ENCODE measurements at places on chromosomes 12 and 14. TPM values are rescaled to one million over a fixed set of nuclear protein-coding genes. Genes with fewer than 3 reads are reported as not detected.

CYP27B1 gene
- total RNA-seq = 1.2 TPM

ANKRD13A gene
- total RNA-seq = 13.1 TPM

SLC6A12 gene
- 0.28 TPM for total RNA-seq

TAS2R30 gene
- total RNA-seq = 14.9 TPM

AKAP3 gene
- total RNA-seq = 1.3 TPM

MUCL1 gene
- total RNA-seq = not detected

TMEM229B gene
- total RNA-seq = 4.7 TPM

AACS gene
- 19.3 TPM for total RNA-seq

HHIPL1 gene
- 4.6 TPM for total RNA-seq

TAS2R19 gene
- 3.5 TPM for total RNA-seq

- DNase-seq = no peak
Measured at GRCh38 chr12:18640321-18640955, 97.4 kb downstream of the PLCZ1 start.

- DNase-seq = no peak
Measured at GRCh38 chr14:61406198-61406597, 84.8 kb downstream of the PRKCH start.

GRCh38 chr14:89332031-89332430, 85.0 kb downstream of the FOXN3 start:
- no peak for DNase-seq

DNA sequence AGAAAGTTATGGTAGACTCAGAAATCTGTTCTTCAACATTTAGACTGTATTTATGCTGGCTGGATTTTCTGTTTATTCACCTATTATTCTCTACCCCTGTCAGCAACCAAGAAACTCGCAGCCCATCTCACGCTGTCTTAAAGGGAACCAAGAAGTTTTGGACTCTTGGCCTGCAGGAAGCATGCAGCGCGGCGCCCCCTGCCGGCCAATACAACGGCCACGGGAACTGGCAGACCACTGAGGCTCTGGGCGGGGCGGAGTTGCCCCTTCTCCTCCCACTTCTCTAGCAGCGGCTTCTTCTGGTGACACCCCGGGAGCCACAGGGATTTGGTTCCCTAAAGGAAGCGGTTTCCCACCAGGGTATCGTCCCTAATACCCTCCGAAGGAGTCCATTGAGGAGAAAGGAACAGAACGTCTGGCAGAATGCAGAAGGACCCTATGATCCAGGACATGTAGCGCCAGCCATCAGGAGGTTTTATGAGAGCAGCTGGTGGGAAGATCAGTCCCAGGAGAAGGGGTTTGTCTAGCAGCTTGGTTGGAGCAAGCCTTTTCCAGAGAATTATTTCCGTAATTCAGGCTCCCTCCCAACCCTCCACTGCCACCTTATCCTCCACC, 21.0 kb upstream of the RNASE2 start:
- DNase-seq = no peak

DNA sequence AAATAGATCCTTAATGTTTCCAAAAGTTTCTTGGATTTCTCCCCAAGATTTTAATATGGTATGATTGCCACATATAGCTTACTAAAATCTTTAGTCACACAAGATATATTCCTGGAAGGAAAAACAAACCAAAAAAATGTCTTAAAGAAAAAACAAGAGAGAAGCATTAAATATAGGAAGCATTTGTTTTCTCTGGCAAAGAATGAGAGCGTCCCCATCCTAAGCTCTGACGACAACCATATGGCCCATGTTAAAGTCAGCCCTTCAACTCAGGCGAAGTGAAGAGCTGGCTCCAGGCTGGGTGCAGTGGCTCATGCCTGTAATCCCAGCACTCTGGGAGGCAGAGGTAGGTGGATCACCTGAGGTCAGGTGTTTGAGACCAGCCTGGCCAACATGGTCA, 35.6 kb downstream of the GCH1 start:
- no peak for DNase-seq

DNA sequence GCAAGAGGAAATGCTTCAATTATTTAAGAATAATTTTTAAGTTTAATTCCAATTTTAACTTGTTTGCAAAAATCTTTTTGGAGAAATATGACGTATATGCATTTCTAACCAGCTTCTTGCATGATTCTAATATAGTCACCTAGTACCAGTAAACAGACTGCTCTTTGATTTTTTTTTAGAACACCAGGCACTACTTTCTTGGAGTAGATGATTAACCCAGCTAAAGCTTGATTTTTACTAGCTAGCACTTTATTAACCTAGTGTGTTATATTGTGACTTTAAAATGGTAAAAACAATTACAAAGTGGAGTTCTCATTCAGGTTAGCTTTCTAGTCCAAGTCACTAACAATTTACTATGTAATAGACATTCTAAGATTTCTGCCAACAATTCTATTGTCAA, 32.6 kb upstream of the FGD4 start:
- DNase-seq = no peak

GRCh38 chr14:18688346-18688745, 87.4 kb downstream of the OR11H12 start:
- no peak for DNase-seq

DNA sequence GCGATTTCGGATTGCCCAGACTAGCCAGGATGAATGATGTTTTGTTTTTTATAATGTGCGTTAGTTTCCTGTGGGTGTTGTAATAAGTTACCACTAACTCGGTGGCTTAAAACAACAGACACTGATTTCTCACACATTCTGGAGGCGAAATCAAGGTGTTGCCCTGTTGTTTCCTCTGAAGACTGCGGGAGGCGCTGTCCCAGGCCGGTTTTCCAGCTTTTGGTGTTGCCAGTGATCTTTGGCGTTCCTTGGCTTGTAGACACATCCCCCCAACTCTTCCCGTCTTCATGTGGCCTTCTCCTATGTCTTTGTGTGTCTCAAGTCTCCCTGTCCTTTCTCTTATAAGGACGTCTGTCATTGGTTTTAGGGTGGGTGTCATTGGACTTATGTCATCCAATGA, 267.7 kb downstream of the AACS start:
- DNase-seq = no peak

- no peak for DNase-seq
Measured at GRCh38 chr12:58025431-58025830, 84.1 kb downstream of the ATP23 start.

DNA sequence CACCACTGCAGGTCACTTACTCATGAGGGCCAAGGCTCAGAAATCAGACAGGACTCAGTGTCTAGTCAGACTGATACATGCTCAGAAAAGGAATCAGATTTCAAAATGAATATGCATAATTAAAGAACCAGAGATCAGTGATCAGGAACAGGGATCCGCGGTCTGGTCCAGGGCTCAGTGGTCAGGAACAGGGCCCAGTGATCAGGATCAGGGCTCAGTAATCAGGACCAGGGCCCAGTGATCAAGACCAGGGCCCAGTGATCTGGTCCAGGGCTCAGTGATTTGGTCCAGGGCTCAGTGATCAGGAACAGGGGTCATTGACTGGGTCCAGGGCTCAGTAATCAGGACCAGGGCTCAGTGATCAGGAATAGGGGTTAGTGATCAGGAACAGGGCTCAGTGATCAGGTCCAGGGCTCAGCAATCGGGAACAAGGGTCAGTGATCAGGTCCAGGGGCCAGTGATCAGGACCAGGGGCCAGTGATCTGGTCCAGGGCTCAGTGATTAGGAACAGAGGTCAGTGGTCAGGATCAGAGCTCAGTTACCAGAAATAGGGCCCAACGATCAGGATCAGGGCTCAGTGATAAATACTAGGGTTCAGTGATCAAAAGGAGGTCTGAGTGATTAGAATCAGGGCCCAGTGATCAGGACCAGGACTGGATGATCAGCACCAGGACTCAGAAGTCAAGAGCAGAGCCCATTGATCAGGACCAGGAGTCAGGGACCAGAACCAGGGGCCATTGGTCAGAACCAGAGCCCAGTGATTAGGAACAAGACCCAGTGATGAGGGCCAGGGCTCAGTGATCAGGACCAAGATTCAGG, 175.3 kb downstream of the TMEM121 start:
- no peak for DNase-seq

DNA sequence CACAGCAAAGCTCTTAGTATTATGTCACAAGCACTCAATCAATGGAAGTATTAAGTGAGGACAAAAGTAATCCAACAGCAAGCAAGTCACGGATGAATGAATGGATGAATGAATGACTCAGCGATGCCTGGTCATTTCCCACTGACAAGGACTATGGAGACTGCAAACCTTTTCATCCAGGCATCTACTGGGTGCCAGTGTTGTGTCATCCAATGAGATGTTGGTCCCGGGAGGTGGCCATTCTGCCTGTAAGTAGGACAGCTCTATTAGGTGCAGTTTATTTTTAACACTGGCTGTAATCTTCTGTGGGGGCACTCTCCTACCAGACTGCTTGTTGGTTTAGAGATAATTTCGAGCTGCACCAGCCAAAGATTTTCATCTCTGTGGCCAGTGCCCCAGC, 39.4 kb downstream of the STAB2 start:
- peak; percentile 26 for DNase-seq

GRCh38 chr14:52885230-52885629, 65.6 kb downstream of the FERMT2 start:
- DNase-seq = no peak

DNA sequence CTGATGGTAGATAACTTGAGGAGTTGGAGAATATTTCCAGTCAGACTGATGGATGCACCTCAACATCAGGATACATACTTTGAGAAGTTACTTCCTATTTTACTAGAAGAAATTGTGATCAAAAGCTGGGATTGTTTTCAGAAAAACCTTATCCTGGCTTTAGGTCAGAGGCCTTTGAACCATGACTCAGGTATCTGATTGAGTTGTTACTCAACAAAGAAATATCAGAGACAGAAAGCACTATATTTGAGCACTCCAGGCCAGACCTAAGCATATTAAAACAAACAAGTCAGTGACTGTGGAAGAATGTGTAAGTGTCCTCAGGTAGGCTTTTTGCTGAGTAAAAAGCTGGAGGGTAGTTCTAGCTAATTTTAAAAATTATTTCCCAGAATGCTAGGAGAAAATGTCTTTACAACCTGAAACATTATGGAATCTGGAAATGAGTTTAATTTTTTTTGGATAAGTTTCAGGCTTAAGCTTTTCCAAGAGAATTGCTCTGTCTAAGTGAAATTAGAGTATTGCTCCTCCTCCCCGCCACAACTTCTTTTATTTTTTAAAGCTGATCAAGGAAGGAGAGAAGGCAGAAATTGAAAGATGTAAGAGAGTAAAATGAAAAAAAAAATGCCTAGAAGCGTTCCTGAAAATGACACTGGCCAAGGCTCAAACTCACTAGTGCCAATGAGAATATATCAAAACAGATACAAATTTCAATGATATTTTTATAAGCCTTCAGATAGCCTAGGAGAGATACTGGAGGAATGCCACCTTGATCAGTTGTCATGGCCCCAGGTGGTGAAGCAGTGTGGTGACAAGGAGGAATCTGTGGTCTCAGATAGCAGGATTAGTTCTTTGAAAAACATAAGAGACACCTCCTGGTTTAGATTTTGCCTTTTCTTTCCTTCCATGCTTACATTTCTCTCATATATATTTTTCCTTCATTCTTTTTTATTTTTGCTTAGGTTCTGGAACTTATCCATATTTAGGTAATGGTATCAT, 790.3 kb downstream of the TMTC2 start:
- DNase-seq = no peak

GRCh38 chr12:46908936-46909635, 83.3 kb upstream of the SLC38A4 start:
- no peak for DNase-seq

DNA sequence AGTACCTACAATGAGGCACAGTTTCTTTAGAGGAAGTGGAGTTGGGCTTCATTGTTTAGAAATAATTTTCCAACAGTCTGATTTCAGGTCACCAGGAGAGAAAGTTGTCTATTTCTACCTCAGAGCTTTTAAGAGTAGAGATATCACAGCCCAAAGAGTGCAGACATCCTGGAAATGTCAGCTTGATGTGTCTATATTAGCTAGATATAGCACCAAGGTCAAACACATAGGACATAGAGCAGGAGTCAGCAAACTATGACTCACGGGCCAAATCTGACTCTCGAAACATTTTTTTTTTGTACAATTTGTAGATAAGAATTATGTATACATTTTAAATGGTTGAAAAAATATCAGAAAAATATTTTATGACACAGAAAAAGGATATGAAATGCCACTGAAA, 53.7 kb downstream of the KCNC2 start:
- DNase-seq = no peak

DNA sequence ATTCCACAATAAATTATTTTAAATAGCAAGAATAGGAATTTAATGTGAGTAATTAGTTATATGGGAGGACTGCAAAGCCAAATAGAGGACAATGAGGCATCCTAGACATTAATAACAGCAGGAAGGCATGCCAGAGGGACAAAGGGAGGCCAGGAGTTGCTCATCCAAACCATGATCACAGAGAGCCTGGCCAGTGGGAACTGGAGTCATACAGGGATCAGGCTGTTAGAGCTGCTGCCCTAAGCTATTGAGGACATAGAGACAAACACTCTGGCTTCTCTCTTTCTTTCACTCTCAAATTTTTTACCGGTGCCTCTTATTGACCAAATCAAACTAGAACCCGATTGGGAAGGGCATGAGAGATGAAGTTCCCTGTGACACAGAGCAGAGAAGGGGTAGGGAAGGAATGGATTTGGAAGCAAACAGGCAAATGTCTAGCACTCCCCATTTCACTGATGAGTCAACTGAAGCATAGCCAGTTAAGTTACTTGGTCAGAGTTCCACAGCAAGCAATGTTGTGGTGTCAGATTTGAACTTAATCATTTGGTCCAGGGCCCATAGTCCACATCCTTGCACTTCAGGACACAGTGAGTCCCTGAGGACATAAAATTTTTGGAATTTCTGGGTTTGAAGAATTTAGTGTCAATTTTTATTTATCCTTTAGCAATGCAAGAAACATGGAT, 17.9 kb upstream of the CFAP54 start:
- DNase-seq = no peak

- DNase-seq = no peak
Measured at GRCh38 chr14:103941462-103941861, 867 bp downstream of the RD3L start.

GRCh38 chr14:92596331-92596907, 82.8 kb downstream of the RIN3 start:
- DNase-seq = no peak

GRCh38 chr14:94545131-94545841, 16.0 kb upstream of the SERPINA4 start:
- no peak for DNase-seq

- DNase-seq = no peak
Measured at GRCh38 chr12:62757048-62757447, 177.9 kb downstream of the PPM1H start.

- DNase-seq = no peak
Measured at GRCh38 chr14:93716002-93716745, 72.1 kb downstream of the PRIMA1 start.

- no peak for DNase-seq
Measured at GRCh38 chr12:31999692-32000091, 40.5 kb downstream of the RESF1 start.

- no peak for DNase-seq
Measured at GRCh38 chr12:119296535-119296934, 38.0 kb upstream of the CCDC60 start.

GRCh38 chr14:94001016-94001415, 3.9 kb downstream of the CCDC197 start:
- DNase-seq = no peak

DNA sequence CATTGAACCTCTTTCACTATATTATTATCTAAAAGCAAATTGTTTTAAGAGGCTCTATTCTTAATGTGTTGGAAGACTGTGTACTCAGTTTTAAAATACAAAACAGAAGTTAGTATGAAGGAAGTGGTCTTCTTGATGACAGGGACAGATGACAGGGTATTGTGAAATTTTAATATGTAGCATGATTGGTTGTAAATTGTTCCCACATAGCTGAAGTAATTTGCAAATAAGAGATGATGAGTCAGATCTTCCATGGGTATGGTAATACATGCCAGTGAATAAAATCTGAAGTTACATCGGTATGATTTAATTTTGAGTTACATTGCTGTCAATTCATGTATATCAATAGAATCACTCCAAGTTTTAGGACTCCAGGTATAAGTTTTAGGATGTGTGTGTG, 454.8 kb downstream of the AEBP2 start:
- no peak for DNase-seq

Measured in uterus (tissue), 4 donors.